AG04450 (cell line): ENCODE measurements at places on chromosomes 1 and 21.

DNA sequence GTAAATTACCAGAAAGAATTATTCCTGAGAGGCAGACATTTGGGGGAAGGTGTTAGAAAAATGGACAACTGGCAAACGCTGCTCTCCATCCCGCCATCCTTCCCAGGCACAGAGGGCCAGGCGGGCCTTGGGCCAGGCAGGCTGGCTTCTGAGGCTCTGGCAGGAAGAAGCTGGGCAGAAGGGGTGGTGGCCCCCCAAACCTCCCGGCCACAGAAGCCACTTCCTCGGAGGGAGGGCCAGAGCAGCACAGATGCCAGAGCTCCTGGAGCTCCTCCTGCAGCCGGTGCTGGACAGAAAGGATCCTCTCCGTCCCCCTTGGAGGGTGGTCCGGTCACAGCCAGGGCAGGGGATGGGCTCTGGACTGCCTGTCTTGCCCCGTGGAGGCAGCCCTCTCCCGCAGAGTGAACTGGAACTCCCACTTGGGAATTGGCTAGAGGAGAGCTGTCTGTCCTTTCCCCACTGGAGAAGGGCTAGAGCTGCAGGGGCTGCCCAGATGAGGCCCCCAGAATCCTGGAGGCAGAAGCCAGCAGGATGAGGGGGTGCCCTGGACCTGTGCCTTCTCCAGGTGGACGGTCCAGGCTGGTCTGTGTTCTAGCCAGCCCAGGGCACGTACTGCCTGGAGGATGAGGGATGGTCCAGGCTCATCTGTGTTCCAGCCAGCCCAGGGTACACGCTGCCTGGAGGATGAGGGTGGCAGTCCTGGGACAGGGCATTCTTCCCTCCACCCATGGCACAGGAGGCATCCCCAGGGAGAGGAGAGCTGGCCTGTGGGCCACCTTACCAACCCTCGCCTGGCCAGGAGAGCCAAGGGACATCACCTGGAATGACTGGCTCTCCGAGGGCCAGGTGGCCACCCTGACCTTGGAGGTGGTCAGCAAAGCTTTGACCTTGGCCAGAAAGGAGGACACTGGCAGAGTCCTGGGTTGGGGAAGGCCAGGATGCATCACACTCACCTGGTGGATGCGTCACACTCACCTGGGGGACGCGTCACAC, 47.4 kb upstream of the ACTRT2 start:
- no peak for DNase-seq

GRCh38 chr1:15937706-15938168, 38.2 kb downstream of the ZBTB17 start:
- DNase-seq: no peak

- DNase-seq: no peak
These were observed 684 bp downstream of the SLC2A1 start for GRCh38 chr1:42957880-42958487.

DNA sequence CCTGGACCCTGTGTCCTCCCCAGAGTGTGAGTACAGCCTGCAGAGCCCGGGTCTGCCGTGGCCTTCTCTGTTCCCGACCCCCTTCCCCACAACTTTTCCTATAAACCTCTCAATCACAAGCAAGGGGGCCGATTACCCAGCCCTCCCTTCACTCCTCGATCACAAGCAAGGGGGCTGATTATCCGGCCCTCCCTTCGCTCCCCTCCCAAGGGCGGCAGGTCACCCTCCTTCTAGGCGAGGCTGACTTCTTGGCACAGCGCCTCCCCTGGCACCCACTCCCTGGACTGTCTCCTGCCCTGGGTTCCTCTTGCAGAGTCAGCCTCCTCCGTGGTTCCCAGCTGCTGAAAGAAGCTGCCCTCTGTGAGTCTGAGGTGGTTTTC, 12.3 kb upstream of the LDLRAP1 start:
- no peak for DNase-seq

GRCh38 chr1:9853249-9853595, 29.5 kb upstream of the CLSTN1 start:
- DNase-seq: no peak
